Bladder microvascular endothelial cell (primary cell): ENCODE measurements at places on chromosomes 3 and 15. TPM values are rescaled to one million over a fixed set of nuclear protein-coding genes. Genes with fewer than 3 reads are reported as not detected.

THBS1 gene
- 2,994 and 14,705 TPM in 2 replicates for total RNA-seq

PLA2G4E gene
- not detected in 2 replicates for total RNA-seq

ITIH1 gene
- 0.16 TPM in 1 of 2 replicates, not detected in the other for total RNA-seq

DALRD3 gene
- 31.6 and 34.1 TPM in 2 replicates for total RNA-seq

MYO5C gene
- total RNA-seq = 19.4 and 23.3 TPM in 2 replicates

ESYT3 gene
- not detected in 2 replicates for total RNA-seq

SPESP1 gene
- 1.1 and 2.8 TPM in 2 replicates for total RNA-seq
